ENCODE measurements at places on chromosomes 11 and 22.

- no peak for DNase-seq
Measured at GRCh38 chr22:50695421-50696250, 23.0 kb downstream of the SHANK3 start.

- no peak for DNase-seq
Measured at GRCh38 chr22:35023692-35024363, 42.1 kb upstream of the ISX start.

GRCh38 chr22:37884420-37884819 lies 21.7 kb upstream of the MICALL1 start:
- no peak for DNase-seq

DNA sequence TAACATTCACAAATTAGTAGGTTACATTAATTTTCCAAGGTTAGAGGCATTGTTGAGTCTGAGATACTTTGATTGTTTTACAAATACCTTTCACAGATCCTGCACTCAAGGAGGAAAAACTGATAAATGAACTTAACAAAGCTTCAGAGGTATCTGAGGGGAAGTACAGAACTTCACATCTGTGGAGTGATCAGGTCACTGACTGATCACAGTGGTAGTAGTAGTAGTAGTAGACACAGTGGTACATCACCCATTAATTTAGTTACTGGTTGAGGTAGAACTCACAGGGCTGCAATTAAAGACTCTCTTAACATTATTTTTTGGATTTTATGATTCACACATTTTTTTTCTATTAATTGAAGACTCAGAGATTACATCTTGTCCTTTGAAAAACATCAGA lies 56.7 kb downstream of the DCUN1D5 start:
- DNase-seq: no peak

- no peak for DNase-seq
Measured at GRCh38 chr22:33737662-33738061, 182.6 kb downstream of the LARGE1 start.

Data from kidney glomerular epithelial cell (primary cell).